Activated CD8-positive, alpha-beta memory T cell treated with anti-CD3 and anti-CD28 coated beads for 1 hour (primary cell): ENCODE measurements at places on chromosomes 1 and 21.

- DNase-seq: no peak
Measured at GRCh38 chr21:29261555-29262540, 36.9 kb upstream of the BACH1 start.

GRCh38 chr1:39387452-39387851, 104.0 kb upstream of the BMP8A start:
- DNase-seq: no peak

DNA sequence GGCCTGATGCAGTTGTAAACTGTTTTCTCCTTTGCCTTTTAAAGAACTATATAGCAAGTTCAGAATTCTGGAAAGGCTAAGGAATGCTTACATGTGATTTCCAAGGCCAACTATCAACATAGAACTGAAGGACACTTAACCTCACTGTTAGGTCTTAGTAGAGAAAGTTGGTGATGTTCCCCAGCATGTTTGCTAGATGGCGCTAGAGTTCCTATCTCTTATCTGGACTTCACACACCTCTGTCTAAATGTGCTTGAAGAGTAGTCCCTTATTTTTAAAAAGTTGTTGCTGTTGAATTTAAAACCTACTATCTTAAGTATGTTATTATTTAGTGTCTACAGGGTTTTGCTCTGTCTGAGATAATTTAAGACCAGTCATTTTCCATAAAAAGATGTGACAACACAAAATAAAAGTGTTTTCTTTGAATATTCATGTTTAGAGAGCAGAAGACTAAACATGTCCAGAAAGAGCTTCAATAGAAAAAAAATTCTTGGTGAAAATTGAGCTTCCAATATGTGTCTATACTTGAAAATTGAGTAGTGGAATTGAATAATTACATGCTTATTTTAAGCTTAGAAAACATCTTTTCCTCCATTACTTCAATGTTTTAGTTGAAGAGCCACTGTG, 237.3 kb downstream of the S1PR1 start:
- DNase-seq: no peak

DNA sequence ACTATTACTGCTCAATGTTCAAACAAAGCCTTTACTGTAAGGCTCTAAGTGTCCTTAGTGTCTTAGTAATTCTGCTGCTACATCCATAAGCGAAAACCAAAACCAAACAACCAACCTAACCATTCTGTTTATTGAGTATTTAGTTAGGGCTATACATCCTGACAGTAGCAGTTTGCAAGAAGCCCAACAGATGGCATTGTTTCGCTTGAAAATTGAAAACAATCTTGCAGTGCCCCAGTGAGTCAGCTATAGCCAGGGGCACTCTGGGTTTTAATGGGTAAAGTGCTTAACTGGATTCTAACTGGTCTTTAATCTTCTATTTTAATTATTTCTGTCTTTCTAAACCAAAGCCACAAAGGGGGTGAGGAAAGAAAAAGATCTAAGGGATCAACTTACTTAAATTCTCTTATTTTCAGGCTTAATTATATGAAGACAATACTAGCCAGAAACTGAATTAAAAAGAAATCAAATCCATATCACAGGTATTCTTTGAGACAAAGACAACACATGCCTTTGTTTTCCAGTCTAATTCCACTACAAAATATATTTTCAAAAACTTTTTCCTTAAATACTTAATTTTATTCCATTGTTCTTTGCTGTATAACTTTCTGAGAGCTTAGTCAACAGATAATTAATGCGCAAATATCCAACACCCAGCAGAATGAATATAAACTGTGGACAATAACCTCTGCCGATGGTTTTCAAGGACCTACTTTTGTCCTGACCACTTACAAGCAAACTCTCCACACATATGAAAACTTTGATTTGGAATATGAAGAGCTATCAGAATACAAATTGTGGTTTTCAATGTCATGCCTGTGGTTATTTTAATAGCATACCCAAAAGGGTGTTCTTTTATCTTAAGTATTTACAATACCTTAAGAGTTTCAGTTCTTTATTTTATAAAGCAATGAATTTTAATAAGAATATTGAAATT, 15.2 kb downstream of the POGZ start:
- peak; percentile 32 for DNase-seq

GRCh38 chr1:165344736-165345135, 11.8 kb downstream of the LMX1A start:
- no peak for DNase-seq

DNA sequence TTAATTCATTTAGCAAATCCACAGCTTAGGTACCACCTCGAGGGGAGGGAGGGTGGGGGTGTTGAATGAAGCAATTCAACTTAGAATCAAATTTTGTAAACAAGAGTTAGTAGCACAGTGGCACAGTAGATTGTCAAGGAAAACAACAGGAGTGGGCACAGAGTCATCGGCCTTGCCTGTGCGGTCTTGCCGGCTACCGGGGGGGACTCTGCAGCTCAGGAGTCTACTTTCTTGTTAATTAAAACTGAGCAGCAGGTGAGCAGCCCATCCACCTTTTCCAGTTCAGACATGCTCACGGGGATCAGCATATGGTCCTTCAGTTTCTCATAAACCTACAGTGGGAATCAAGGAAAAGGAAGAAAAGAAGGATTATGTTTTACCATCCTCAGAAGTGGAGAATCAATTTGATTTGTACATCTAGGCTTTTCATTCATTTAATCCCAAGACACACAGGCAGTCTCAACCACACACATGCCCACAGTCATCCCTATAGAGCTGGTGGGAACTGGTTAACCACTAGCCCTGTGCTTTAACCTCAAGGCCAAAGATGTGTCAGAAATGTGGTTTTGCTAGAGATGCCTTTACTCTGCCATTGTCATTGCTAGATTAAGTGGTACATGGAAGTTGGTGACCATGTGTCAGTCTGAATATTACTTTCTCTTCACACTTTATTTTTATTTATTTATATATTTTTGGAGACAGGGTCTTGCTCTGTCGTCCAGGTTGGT, 45.0 kb upstream of the BCL10 start:
- no peak for DNase-seq

DNA sequence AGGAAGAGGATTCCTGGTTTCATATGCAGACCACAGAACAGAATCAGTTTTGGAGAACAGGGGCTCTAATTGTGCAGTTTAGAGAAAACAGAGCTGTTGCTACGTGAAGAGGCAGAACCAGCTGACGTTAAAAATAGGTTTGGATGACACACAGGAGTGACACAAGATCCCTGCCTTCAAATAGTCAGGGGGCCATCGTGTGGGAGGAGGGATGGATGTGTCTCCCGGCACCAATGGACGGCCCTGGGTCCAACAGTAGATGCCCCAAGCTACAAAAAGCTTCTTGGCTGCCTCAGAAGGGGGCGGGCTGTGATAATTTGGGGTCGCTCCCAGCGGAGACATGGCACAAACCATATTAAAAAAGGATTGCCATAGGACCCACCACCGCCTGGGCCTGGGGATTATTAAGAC, 87.8 kb downstream of the MRPL37 start:
- DNase-seq: no peak

DNA sequence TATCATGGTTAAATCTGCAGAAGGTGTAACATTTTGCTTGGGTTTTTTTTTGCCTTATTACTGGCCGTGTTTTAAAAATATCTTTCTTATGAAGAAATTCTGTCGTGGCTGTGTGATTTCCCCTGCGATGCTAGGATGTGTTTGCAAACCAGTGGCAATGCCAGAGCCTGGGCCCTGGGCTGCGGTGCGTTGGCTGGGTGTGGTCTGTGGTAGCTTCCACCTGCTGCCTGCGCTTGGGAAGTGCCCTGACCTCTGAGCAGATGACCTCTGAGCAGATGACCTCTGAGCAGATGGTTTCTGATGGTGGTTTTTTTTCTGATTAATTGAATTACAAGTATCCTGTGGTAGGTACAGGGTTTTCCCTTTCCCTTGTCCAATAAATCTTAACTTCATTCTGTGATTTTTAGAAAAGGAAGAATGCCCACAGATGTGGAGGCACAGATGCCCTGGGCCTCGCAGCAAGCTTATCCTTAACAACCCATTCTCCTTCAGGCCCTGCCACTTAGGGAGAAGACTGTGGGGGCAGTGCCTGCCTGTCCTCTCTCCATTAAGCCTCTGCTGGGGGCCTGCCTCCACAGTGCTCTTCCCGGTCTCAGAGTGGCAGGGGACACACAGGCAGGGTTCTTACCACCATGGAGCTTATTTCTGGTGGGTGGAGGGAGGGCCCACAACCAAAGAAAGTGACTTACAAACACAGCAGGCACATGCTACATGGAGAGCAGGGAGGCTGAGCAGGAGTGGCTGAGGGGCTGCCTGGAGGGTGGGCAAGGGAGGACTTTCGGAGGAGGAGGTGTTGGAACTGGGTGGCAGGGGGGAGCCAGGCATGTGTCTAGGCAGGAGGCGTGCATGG, 81.7 kb downstream of the PCBP3 start:
- no peak for DNase-seq

DNA sequence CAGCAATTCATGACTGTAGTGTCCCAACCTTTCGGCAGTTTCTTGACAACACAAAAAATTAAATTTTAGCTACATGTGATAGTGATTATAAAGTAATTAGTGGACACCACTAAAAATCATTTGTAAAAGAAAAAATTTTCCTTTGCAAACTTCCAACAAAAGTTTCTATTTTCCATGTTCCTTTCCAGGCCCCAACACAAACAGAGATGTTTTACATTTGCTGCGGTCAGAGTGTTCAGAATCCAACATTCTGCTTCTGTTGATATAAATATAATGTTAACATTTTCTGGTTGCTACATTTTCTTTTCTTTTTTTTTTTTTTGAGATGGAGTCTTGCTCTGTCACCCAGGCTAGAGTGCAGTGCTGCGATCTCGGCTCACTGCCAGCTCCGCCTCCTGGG, 54.9 kb upstream of the WLS start:
- no peak for DNase-seq

DNA sequence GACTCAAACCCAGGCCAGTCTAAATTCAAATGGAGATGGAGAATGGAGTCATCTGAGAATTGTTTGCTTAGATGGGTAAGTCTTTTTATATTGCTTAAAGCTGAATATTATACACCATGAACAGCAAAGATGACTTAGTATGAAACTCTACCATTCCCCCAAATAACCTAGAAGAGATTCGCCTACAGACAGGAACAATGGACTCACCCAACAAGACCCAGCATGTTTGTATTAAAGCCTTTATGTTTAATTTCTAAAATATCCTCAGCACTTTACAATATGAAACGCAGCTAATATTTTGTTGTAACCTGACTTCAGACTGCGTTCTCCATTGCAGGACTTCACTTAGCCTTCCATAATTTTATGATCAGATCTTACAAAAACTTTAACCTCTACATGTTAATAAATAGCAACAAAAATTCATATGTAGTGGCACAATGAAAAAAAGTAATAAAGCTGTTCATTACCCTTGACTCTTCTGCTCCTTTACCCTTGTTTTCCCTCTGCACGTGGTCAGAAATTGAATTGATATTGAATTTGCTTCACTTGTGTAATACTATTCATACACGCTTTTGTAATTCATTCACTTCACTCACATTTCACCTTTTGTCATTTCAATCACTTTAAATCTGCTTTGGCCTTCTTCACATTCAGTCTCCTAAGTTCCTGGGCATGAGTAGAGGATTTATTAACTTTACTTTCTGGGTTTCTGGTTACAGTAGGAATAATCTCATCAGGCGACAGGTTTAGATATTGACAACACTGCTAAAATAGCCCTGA, 177.3 kb upstream of the PTBP2 start:
- no peak for DNase-seq

- DNase-seq: no peak
Measured at GRCh38 chr1:115356356-115356755, 18.3 kb upstream of the NGF start.

DNA sequence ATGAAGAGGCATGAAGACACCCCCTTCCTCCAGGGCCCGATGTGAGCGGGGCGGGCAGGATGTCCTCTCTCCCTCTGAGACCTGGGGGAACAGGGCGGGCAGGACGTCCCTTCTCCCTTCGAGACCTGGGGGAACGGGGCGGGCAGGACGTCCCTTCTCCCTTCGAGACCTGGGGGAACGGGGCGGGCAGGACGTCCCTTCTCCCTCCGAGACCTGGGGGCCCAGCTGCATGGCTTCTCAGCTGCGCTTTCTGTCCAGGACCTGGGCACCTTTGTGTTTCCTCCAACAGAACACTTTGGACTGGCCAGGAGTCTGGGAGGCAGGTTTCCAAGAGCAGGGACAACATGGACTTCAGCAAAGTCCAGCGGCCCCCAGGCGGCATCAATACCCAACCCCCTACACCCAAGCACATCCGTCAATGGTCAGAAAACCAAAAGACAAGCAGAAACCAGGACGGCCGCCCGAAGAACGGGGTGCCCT, 30.8 kb upstream of the ADARB1 start:
- no peak for DNase-seq

- no peak for DNase-seq
Measured at GRCh38 chr1:239995281-239995680, 96.4 kb upstream of the FMN2 start.

DNA sequence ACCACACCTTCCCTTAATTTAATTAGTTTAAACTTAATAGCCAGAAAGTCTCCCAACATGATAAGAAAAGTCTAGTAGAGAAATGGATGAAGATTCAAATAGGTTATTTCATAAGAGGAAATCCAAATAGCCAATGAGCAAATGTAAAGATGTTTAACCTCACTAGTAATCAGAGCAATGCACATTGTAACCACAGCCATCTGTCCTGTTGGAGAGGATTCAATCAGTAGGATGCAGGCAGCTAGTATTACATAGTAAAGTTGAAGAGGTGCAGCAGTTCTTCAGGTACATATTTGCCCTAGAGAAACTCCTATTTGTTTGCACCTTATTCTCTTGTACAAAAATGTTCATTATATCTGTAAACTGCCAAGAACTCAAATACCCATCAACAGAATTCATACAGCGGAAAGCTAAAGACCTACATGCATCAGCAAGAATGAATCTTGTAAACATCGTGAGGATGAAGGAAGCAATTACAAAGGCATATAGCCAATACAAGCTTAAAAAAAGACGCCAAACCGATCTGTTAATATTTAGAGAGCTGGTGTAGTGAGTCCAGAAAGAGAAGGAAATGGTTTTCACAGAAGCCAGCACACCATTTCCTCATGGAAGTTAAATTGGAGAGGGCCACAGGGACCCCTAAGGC, 27.9 kb downstream of the DIP2A start:
- no peak for DNase-seq

DNA sequence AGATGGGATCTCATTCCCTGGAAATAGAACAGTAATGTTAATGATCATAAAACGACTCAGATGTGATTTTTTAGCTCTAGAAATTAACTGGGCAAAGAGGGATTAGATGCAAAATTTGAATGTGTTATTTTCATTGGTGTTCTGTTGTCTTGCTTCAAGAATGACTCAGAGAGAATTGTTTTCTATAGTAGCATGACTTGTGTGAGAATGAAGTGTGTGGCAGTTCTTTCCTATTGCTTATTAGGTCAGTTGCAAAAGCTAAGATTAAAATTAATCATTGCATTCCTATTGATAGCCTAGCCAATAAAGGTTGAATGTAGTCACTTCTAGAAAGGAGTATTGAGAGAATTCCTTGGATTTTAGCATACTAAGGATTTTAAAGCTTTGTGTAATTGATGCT, 22.9 kb downstream of the SPEN start:
- DNase-seq: no peak

DNA sequence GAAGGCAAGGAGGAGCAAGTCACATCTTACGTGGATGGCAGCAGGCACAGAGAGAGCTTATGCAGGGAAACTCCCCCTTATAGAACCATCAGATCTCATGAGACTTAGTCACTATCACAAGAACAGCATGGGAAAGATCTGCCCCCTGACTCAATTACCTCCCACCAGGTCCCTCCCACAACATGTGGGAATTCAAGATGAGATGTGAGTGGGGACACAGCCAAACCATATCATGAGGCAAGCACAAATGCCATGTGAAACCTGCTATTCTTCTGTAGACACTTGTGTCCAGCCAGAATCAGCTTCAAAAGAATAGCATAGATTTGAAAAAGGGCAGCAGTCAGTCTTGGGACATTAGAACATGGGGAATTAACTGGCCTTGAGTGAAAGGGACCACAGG, 32.2 kb upstream of the UBE2U start:
- no peak for DNase-seq
